ENCODE measurements at places on chromosomes 3 and 15.

DNA sequence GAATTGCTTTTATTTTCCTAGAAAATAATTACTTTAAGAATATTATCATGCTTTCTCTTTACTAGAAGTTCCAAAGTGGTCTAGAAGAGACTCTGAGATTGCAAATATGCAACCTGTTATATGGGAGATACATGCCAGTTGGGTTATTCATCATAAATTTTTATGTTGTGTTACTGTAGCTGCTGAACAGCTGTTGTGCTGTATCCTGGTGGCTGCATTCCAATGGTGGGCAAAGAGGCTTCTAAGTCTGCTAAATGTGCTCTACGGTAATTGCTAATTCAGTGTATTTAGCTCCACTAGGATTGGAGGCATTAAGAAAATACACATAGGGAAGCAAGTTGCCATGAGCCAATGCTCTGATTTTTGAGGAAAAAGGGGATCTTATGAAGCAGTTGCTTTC is 409.0 kb downstream of the TUSC7 start:
- DNase-seq, result no peak

DNA sequence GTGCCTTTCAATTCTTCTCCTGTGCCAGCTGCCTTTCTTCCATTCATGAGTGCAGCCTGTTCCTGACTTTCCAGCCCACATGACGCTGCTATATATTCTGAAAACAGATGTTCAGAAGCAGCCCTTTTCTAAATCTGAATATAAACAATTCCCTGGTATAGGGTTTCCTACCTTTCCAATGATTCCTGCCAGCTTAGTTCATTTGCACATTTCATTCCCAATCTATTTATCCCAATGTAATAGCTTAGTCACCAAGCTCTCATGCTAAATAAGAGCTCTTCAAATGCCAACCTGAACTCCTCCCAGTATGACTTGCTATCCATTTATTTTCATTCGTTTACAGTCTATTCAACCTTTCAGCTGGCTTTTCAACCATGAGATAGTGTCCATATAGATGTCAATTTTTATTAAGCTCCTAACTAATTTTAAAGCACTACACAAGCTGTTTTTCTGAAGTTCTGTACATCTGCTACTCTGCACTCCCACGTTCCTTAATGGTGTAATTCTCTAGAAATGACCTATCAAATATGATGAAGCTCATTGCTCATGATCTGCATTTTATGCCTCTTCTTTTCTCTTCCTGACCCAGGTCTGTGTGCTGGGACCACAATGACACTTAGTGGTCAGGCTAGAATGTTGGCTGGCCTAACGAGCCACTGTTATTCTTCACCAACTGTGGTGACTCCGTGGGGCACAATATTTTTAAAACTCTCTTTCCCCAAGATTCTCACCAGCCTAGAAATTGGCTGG is 605.0 kb upstream of the TBL1XR1 start:
- DNase-seq, result no peak

DNA sequence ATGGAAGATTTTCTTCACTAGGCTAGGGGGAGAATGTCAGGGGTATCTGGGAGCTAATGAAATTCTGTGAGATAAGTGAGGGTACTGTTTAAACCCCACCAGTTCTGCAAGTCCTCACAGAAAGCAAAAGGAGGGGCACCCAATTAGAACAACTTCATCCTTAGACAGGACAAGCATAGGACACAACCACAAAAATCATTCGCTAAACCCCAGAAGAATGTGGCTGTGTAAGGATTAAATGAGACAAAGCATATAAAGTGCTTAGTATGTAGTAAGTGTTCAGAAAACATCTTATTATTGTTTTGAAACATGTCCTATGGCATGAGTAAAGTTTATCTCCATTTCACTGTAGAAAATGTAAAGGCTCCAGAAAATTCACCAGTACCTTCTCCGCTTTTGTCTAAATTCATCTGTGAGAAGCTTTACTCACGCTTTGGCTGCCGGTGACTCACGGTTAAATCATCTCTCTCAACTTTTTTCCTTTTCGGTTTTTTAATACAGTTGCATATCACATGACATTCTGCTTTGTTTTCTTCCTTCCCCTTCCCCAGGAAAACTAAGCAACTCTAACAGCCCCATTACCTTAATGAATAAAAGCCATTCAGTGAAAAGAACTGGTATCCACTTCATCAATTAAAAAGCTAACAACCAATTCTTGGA is 1.7 kb downstream of the CLRN1 start:
- no peak for DNase-seq

DNA sequence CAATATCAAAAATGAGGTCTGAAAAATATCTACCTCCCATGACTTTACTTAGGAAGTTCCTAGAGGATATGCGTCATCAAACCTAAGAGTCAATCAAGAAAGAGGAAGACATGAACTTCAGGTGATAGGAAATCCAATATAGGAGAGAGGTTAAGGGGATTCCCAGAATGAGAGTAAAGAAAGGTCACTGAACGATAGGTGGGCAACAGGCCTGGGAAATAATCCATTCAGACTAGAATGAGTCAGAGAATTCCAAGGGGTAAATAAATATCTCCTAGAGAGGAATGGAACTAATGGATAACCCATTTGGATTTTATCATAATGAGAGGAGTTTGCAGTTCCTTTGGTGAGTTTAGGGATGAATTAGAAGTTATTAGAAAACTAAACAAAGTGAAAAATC is 131.1 kb upstream of the NUDT16 start:
- no peak for DNase-seq

DNA sequence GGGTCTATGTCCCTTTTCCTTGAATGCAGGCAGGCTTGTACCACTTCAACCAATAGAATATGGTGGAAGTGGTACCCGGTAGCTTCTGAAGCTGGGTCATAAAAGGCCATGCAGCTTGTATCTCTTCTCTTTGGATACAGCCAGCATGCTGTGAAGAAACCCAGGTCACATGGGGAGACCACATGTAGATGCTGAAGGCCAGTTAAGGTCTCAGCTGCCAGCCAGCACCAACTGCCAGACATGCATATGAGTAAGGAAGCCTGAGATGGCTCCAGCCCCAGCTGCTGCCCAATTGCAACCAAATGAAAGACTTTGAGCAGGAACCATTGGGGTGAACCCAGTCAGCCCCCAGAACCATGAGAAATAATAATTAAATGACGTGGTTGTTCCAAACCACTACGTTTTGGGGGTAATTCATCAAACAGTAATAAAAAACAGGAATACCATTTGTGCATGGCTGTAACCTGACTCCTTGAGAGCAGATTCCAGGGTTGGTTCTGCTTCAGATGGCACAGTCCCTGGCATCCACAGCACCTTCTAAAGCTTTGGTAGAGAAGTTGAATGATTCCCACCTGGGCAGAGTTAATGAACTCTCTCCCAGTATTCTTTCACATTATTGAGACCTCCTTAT is 3.8 kb downstream of the RBP2 start:
- no peak for DNase-seq

GRCh38 chr3:133453383-133453782 is 53.5 kb downstream of the BFSP2 start:
- DNase-seq, result no peak

DNA sequence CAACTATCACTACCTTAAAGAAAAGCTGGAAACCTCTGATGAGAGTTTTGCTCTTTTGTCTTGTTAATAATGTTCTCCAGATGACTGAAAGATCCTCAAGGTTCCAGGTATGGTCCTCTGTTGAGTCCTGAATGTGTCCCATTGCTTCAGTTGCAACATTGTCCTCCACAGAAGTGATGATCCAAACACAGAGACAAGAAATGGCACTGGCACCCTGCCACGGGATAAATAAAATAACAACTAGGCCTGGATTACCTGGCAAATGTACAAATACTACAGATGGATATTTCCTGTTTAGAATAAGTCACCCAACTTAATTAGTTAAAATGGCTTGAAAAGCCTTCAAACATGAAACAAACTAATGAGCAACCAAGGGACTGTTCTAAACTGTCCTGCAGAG is 58.3 kb downstream of the EIF3J start:
- DNase-seq, result no peak

DNA sequence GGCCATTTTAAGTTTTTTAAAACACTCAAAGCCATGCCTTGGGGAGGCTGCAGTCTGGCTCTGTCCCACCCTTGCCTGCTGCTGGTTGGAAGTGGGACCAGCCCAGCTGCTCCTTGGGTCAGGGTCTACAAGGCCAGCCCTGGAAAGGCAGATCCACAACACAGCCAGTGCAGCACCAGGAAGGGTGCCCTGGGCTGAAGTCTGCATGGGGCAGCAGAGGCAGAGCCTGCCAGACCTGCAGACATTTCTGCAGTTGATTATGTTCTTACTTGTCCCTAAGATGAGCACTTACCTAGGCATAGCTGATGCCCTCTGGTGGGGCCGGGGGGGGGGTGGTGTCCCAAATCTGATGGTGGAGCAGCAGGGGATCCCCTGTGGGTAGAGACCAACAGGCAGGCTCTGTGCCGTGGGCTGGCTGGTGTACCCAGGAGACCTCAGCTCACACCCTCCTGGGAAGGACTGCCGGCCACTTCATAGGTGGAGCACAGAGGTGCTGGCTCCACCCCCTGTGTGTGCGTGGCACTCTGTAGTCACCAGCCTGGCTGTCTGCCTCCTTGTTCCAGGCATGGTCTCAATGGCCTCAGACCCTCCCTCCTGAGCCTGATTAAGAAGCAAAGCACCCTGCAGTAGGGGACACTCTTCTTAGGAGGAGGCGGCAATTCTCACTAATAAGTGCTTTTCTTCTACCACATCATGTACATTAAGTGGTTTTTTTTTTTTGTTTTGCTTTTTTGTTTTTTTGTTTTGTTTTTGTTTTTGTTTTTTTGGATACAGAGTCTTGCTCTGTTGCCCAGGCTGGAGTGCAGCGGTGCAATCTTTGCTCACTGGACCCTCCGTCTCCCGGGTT is 97.4 kb upstream of the KLF13 start:
- no peak for DNase-seq

DNA sequence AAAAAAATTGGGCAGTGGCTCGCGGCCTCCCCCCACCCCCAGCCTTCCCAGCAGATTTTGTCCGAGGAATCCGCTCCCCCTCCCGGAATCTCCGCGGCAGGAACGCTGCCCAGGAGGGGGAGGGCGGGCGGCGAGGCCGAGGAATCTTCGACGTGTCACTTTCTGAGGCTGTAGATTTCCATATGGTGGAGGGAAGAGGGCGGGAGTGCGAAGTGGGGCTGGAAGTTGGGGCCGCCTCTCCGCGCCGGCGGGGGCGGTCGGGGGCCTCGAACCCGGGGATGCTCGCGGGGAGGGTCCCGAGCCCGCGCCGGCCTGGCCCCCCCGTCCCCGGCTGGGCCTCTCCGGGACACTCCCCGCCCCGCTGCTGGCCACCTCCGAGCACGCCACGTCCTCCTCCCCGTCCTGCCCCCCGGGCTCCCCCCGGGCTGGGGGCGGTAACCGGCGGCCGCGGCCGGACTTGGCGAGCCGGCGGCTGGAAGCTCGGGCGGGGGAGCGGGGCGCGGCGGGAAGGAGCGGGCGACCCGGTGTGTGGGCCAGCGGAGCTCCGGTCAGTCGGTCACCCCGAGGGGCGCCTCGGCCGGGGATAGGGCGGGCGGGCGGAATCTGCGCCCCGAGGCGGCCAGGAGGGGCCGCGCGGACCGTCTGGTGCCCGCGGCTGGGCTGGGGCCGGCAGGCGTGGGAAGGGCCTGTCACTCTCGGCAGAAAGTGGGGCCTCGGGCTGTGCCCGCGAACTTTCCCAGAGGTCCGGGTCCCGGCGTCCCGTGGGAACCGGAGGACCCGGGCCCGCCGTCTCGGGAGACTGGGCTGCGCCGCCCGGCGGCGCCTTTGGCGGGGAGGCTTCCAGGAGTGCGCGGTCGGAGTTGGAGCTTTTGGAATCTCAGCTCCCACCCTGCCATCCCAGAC is 951 bp downstream of the FNDC3B start:
- DNase-seq, result peak; percentile 50

DNA sequence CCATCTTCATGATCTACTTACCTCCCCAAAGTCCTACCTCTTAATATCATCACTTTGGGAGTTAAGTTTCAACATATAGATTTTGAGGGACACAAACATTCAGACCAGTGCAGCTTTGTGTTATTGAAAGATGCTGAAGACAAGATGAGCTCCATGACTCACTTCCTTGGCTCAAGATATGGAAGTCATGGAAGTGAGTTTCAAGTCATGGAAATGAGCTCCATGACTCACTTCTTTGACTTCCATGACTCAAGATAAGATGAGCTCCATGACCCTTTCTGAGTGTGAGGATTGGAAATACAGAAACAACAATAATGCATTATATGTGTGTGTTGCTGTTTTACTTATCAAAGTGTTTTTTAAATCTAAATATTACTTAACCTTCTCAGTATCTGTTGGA is 170.2 kb upstream of the TPRG1 start:
- DNase-seq, result no peak

DNA sequence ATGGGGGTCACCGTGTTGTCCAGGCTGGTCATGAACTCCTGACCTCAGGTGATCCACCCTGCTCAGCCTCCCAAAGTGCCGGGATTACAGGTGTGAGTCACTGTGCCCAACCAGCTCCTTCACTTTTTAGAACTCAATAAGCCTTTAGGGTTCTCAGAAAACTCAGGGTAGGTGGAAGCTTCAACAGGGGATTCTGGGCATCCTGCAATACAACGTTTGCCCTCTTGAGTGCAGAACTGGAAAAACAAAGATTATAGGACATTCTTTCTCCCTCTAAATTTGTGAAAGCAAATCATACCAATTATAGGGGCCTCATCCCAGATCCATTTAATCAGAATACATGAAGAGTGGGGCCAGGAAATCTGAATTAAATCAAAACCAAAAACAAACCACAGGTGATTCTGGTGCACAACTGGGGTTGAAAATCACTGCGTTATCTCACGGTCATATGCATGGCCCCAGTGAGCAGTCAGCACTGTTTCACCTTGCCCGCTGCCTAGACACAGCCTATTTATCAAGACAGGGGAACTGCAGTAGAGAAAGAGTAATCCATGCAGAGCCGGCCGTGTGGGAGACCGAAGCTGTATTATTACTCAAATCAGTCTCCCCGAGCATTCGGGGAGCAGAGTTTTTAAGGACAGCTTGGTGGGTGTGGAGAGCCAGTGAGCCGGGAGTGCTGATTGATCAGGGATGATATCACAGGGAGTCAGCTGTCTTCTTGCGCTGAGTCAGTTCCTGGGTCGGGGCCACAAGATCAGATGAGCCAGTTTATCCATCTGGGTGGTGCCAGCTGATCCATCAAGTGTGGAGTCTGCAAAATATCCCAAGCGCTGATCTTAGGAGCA is 58.4 kb downstream of the TMEM44 start:
- no peak for DNase-seq

DNA sequence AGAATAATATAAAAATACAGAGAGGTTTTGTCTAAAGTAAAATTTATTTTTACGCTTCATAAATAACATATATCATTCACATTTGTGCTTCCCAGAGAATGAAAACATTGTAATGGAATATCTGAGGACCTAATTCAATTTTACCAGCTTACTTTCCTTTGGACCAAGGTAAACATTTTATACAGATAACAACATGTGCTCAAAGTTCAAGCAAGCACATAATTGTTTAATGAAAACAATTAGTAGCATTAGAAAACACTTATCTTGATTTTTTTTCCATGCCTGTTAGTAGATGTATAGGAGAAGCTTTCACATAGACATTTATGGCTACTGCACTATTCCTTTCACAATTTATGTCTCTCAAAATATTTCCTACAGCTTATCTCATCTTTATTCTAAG is 400.0 kb downstream of the ZIC1 start:
- no peak for DNase-seq

GRCh38 chr3:86815880-86816279 is 175.1 kb downstream of the VGLL3 start:
- DNase-seq, result no peak

Measured in activated naive CD8-positive, alpha-beta T cell treated with anti-CD3 and anti-CD28 coated beads, Interleukin-2, amount 50 U/mL, for 24 hours (primary cell).